Ureter (tissue), 1 donor: ENCODE measurements at places on chromosomes 3 and 15. TPM values are rescaled to one million over a fixed set of nuclear protein-coding genes. Genes with fewer than 3 reads are reported as not detected.

A4GNT gene
- total RNA-seq = not detected

IL12A gene
- total RNA-seq = 1.1 TPM

PRR23B gene
- total RNA-seq = not detected

PPP4R2 gene
- total RNA-seq = 69.4 TPM

ZMYND10 gene
- 0.26 TPM for total RNA-seq

TMEM115 gene
- 30.4 TPM for total RNA-seq

SLC12A1 gene
- not detected for total RNA-seq

SLC7A14 gene
- total RNA-seq = not detected

CYP11A1 gene
- 2.4 TPM for total RNA-seq

EXOG gene
- total RNA-seq = 26.1 TPM

ANKUB1 gene
- not detected for total RNA-seq

PLEKHO2 gene
- total RNA-seq = 33.3 TPM

MAGI1 gene
- total RNA-seq = 45.5 TPM

TMEM40 gene
- total RNA-seq = 63.3 TPM

ARHGAP31 gene
- 25.4 TPM for total RNA-seq

ECE2 gene
- 0.81 TPM for total RNA-seq

CTXND1 gene
- total RNA-seq = 2.5 TPM

IGDCC3 gene
- total RNA-seq = 1.6 TPM

CFAP100 gene
- total RNA-seq = not detected

MAPKBP1 gene
- 39.6 TPM for total RNA-seq

PCNP gene
- total RNA-seq = 207 TPM

C3orf18 gene
- total RNA-seq = 8.0 TPM

DAG1 gene
- total RNA-seq = 94.0 TPM

DLEC1 gene
- 5.6 TPM for total RNA-seq

RBPMS2 gene
- 16.9 TPM for total RNA-seq

SPESP1 gene
- 3.0 TPM for total RNA-seq

PLSCR5 gene
- total RNA-seq = not detected

MESP1 gene
- 0.29 TPM for total RNA-seq

PTH1R gene
- total RNA-seq = 12.9 TPM

DCLK3 gene
- total RNA-seq = not detected

GPR27 gene
- total RNA-seq = 16.3 TPM

DENND6A gene
- total RNA-seq = 50.9 TPM

WNT7A gene
- total RNA-seq = 1.4 TPM

GOLGA8S gene
- total RNA-seq = 0.65 TPM

UROC1 gene
- not detected for total RNA-seq

TAGLN3 gene
- total RNA-seq = not detected

PP2D1 gene
- not detected for total RNA-seq

CD96 gene
- total RNA-seq = 45.9 TPM

GALNT15 gene
- total RNA-seq = 15.5 TPM

FAM81A gene
- total RNA-seq = 7.3 TPM

ARHGEF26 gene
- total RNA-seq = 19.0 TPM

NAALADL2 gene
- total RNA-seq = 59.2 TPM

IL5RA gene
- total RNA-seq = not detected

MEX3B gene
- total RNA-seq = 0.55 TPM

KBTBD13 gene
- total RNA-seq = 0.18 TPM

AP4E1 gene
- total RNA-seq = 12.4 TPM

STARD9 gene
- 18.0 TPM for total RNA-seq

TMPRSS7 gene
- total RNA-seq = 0.21 TPM

CPNE4 gene
- total RNA-seq = 1.9 TPM

MFGE8 gene
- 165 TPM for total RNA-seq

LYZL4 gene
- not detected for total RNA-seq
